Activated gamma-delta T cell (primary cell): ENCODE measurements at places on chromosomes 12 and 14.

DNA sequence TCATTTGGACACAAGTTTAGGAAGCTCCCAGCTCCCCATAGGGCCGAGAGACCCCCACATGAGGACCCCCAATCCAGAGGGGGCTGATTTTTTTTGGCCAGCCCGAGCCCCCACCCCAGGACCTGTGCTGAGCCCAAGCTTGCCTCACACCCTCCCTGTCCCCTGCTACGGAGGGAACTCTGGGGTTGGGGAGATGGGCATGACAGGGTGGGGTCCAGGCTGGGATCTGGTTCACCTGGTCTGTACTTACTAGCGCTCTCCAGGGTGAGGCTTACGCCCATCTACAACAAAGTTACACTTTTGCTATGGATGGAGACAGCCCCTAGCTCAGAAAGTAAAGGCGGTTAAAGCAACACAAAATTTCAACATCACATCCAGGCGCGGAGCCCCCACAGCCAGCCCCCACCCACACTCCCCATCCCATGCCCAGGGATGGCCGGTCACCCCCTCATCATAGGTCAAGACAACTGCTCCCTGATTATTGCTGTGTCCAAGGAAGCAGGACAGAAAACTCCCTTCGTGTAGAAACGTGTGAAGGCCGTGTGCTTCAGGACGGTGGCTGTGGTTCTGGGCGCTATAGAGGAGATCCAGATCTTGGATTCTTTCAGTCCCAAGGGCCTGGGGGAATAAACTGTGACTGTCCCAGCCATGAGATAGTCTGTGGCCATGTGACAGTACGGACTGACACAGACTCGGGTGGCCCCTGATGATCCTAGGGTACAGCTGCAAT lies 10.7 kb downstream of the SLC25A29 start:
- DNase-seq: no peak

DNA sequence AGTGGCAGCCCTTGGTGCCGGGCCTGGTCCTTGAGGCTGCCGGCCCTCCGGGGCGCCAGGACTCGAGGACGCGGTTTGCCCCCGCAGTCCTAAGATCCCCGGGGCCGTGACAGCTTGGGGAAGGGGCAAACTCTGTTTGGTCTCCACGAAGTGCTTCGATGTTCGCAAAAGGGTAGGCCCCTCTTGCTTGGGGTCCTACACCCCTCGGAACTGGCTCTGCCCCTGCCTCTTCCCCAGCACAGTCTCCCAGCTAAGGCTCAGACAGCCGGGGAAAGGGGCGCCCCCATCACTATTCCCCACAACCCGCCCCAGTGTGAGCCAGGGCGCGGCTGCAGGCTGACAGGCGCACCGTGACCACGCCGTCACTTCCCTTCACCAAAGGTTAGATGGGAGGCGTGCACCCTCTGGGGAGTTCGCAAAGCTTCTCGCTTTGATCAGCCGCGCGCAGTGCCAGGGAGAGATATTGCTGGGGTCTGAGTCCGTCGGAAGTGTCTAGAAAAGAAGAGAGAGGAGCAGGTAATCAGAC lies 7.2 kb upstream of the OTX2 start:
- no peak for DNase-seq

GRCh38 chr12:288687-289086 lies 26.1 kb upstream of the SLC6A13 start:
- DNase-seq: no peak

DNA sequence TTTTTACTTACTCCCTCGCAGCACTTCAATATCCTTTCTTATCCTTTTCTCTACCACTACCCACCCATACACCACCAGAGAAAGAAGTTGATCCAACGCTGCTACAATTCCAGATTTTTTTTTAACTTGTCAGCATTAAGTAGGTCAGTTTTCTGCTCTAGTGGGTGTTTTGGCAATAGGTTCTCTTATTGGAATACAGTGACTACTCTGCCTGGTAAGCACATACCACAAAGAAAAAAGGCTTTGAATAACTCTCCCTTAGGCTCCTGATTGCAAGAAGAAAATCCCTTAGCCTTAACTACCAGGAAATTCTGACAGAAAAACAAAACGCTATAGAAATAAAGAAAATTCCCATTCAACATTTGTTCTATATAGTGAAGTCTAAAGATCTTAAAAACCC lies 72.0 kb downstream of the NUMB start:
- DNase-seq: no peak

- DNase-seq: no peak
These were observed 7.0 kb downstream of the NIN start for GRCh38 chr14:50823762-50824636.

- DNase-seq: no peak
These were observed 48.7 kb upstream of the NAV3 start for GRCh38 chr12:77782034-77782433.

GRCh38 chr14:91249841-91250616 lies 5.5 kb upstream of the GPR68 start:
- peak; percentile 25 for DNase-seq

DNA sequence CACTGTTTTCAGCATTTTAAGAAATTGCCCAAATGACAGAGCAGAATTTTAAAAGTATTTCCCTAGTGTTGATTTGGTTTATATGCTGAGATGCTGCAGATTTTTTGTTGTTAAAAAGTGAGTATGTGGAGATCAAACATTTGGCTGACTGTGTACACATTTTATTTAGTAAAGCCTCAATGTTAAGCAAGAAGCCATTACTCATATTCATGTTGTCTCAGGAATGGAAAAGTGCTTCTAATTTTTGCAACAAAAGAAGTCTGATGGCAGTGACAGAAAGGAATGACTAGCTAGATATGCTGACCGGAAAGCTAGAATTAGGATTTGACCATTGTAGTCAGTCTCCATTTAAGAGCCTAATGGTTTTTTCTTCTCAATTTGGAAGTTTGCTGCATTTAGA lies 22.5 kb downstream of the SLC38A6 start:
- DNase-seq: no peak

DNA sequence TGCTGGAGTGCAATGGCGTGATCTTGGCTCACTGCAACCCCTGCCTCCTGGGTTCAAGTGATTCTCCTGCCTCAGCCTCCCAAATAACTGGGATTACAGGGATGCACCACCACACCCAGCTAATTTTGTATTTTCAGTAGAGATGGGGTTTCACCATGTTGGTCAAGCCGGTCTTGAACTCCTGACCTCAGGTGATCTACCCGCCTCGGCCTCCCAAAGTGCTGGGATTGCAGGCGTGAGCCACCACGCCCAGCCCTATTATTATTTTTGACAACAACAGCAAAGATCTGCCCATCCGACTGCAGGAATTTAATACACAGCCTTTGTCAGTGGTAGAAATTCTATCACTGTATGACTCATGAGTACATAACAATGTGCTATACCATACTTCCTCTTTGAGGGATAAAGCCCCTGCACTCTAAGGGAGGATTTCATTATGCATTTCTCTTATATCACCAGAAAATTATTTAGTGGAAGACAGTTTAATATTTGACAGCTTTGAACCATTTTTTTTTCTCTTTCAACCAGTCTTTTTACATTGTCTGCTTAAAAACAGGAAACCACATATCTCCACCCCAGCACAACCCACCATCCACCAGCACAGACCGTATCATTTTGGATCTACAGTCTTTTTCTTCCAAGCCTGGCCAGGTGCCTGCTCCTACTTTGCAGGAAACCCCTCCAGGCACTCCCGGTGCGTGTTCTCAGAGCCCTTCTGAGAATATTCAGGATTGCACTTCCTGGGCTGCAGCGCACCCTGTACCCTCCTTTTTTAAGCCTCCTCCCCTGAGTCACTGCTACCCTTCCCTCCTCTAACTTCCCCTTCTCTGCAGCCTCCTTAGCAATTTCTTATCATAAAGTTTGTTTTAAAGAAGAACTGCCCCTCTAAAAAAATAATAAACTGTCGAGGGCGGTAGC lies 594 bp downstream of the ARHGDIB start:
- no peak for DNase-seq

DNA sequence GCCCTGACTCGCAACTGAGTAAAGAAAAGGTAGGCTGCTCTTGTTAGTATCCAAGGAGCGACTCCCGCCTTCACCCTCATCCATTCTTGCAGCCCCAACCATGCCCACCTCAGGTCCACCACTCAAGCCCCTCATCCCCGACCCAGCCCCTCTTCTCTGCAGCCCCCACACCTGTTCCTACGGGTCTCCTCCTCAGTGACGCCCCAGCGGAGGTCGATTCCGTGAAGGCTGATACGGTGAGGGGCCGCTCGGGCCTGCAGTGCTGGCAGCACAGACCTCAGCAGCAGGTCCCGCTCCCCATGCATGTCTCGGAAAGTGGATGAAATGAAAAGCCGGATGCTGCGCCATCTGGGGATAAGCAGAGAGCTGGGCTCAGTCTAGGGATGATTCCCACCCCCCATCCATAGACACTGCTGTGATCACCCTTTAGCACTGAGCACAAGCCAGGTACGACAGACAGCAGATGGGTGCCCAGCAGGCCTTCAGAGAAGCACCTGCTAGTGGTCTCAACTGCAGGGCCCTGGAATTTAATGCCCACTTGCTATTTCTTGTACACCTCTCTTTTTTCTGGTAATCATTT lies 26.9 kb downstream of the TEP1 start:
- no peak for DNase-seq

GRCh38 chr12:30622509-30622908 lies 73.2 kb downstream of the IPO8 start:
- no peak for DNase-seq

DNA sequence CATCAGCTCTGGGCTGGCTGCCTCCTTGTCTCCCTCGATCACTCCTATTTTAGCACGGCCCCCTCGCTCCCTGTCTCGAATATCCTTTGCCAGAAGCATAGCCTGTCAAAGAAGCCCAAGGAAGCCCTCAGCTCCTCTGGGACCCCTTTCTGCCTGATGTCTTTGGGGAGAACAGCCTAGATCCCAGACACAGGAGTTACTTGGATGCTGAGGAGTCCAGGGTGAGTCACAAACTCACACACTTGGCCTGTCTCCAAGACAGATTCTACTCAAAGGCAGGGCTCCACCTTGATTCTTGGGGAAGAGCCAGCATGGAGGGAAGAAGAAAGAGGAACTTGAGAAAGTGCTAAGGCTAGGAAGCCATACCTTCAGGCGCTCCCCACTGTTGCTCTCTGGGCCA lies 8.1 kb downstream of the AVIL start:
- DNase-seq: no peak

DNA sequence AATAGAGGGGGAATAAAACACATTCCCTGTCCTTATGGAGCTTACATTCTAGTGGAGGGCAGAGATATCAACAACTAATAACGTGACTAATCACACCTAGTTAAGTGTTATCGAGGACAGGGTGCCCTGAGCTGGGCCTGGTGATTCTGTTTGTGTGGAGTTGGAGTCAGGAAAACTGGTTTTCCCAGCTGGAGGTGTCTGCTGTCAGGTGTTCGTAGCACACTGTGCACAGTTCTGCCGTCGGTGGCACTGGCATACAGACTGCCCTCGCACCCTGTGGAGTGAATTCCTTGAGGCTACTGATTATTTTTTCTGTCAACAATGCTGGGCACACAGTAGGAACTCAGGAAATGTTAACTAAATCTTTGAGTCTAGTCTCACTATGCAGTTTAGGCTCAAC lies 900 bp upstream of the MTERF2 start:
- DNase-seq: no peak

- DNase-seq: no peak
These were observed 541.9 kb upstream of the SEL1L start for GRCh38 chr14:82075566-82075965.

- no peak for DNase-seq
These were observed 217.1 kb upstream of the BTG1 start for GRCh38 chr12:92362785-92363184.

DNA sequence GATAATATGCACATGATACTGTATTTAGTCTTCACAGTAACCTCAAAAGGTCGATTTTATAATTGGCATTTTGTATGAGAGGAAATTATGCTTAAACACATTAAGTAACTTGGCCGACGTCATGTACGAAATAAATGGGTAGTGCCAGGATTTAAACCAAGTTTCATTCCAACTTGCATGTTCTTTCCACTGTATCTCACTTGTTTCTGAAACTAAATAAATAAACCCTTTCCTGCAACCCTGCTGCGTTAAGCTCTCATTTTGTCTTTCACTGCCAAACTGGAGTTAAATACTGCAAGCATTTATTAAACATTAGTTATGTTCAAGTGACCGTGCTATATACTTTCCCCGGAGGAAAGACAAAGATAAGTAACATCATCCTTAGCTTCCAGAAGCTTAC lies 293.9 kb upstream of the PRKD1 start:
- no peak for DNase-seq

GRCh38 chr14:35696575-35696974 lies 112.5 kb downstream of the RALGAPA1 start:
- no peak for DNase-seq
